SK-MEL-5 (cell line): ENCODE measurements at places on chromosomes 5 and 9.

GRCh38 chr9:16343249-16344237, 526.9 kb downstream of the BNC2 start:
- no peak for DNase-seq

DNA sequence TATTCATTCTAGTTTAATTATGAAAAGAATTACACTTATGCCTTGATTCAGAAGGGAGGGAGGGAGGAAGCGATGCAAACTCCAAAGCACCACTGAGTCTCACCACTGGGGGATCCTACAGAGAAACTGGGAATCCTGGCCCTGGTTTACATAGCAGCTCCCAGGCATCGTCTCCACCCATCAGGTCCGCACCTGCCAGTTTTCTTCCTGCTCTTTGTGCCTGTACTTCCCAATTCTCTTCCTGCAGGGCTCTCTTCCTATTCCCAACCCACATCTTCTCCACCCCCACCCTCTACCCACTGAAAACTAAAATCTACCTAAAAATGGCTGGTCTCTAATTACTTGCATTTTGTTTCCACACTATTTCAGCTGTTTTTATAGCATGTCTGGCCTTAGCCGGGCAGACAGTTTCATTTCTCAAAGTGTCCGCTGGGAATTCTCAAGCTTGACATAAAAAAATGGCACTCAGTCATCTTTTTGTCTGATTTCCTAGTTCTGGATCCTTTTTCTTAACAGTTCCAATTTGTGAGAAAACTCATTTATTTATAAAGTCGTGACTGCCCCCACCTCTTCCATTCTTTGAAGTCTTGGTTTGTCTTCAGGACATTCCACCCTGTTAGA, 1.6 kb upstream of the TNIP1 start:
- DNase-seq = peak; percentile 29

DNA sequence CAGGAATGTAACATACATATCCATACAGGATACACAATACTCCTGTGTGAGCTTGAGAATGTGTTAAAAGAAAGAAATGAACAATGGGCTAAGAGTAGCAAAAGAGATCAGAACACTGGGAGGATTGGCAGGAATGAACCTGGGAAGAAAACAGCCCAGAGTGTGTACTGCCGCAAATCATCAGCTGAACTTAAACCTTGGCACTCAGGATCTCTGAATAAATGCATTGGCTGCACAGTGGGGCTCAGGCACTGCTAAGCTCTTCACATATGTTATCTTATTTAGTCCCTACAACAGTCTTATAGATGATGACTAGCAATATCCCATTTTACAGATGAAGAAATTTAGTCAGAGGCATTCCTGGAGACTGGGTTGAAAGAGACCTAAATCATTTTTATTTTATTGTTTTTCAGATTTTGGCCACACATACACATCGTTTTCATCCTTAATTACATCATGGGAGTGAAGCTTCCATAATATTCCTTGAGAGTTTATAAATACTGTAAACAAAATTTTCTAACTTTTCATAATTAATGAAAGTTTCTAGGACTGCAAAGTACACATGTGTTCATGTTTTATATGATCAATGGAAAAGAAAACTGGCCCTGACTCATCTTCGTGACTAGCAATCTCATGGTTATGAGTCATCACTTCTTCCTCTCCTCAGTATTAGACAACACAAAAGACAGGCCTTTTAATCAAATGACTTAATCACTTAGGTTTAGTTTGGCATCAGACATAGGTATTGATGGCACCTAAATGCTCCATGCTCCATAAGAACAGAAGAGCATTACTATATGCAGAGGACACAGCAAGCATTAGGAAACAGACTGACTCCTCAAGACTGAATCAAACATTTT, 59.2 kb downstream of the CDH18 start:
- peak; percentile 81 for DNase-seq

DNA sequence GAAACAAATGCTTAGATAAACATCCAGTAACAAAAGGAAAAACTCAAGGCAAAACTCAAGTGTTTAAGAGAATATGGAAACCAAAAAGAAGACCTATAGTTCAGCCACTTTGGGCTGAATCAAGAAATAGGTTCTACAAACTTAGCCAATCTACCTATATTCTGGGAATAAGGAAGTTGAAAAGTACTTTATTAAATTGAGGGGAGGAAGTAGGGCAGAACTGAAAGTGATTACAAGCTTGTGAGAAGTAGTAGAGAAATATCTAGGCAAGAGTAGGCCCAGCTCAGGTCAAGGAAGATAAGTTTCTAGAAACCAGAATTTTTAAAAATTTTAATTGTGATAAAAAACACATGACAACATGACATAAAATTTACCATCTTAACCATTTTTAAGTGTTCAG, 384.8 kb upstream of the PCSK5 start:
- DNase-seq = no peak

DNA sequence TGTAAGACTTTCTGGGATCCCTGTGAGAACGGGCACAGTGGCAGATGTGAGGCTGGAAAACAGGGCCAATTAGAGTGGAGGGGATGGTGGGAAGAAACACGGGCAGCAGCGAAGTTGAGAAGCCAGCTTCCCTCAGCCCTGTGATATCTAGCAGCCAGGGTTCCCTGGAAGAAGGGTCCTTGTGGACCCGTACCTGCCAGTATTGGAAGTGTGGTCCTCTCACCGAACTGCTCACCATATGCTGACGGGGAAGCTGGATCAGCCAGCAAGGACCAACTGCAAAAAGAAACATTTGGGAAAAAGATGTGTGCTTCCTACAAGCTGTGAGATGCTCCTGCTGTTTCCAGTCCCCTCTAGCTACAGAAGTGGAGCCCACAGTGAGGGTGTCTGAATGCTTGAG, 13.6 kb downstream of the CKMT2 start:
- no peak for DNase-seq

DNA sequence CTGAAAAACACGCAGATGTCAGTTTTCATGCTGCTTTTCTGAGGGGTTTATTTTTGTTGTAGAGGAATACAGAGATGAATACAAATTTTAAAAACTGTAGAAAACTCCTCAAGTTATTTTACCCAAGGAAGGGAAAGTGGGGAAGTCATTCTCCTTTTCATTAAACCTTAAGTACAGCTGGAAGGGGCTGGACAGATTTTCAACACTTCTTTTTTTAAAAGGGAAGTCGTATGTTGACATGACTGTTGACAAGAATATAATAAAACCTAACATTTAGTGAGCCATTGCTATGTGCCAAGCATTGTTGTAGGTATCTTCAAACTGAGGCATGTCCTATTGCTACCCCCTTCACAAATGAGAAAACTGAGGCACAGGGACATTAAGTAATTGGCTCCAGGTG, 235.7 kb upstream of the ELL2 start:
- no peak for DNase-seq

- DNase-seq = no peak
Observed at GRCh38 chr9:129394061-129394885, 216.2 kb upstream of the IER5L start.

GRCh38 chr9:36336131-36336907, 63.8 kb downstream of the RNF38 start:
- DNase-seq = no peak

- DNase-seq = peak; percentile 56
Observed at GRCh38 chr5:151002250-151002649, 18.1 kb upstream of the GPX3 start.

- DNase-seq = no peak
Observed at GRCh38 chr5:15844253-15844652, 335.3 kb downstream of the MARCHF11 start.

GRCh38 chr9:76591256-76591950, 132.4 kb downstream of the GCNT1 start:
- DNase-seq = peak; percentile 60

GRCh38 chr5:23147625-23148024, 294.5 kb upstream of the CDH12 start:
- no peak for DNase-seq

- DNase-seq = peak; percentile 82
Observed at GRCh38 chr5:24110004-24110615, 534.7 kb downstream of the CDH10 start.

- no peak for DNase-seq
Observed at GRCh38 chr5:142680605-142681259, 5.2 kb downstream of the FGF1 start.

GRCh38 chr5:2010940-2011339, 128.2 kb upstream of the IRX4 start:
- no peak for DNase-seq

- no peak for DNase-seq
Observed at GRCh38 chr5:156474251-156474650, 147.3 kb downstream of the SGCD start.

DNA sequence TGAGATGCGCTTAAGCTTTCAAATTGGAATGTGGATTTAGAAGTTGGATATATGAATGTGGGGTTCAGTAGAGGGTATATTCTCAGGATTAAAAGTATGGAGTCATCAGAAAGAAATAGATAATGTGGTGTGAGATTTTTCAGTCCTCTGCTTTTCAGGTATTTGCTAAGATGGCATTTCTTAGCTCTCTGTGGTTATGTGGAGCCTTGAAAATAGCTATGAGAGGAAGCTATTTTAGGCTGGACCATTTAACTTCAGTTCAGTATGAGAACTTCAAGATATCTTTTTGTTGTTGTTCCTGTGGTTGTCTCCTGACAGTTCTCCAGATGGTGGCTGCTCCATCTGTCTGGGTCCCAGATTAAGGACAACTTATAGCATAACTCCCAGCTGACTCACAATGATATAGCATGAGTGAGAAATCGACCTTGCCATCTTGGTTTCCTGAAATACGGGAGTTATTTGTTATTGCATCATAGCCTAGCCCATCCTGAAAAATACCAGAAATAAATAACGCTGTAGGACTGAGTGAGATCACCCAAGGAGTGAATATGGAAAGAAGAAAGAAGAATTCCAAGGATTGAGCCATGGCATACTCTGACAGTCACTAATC, 461.5 kb downstream of the ANXA1 start:
- no peak for DNase-seq

DNA sequence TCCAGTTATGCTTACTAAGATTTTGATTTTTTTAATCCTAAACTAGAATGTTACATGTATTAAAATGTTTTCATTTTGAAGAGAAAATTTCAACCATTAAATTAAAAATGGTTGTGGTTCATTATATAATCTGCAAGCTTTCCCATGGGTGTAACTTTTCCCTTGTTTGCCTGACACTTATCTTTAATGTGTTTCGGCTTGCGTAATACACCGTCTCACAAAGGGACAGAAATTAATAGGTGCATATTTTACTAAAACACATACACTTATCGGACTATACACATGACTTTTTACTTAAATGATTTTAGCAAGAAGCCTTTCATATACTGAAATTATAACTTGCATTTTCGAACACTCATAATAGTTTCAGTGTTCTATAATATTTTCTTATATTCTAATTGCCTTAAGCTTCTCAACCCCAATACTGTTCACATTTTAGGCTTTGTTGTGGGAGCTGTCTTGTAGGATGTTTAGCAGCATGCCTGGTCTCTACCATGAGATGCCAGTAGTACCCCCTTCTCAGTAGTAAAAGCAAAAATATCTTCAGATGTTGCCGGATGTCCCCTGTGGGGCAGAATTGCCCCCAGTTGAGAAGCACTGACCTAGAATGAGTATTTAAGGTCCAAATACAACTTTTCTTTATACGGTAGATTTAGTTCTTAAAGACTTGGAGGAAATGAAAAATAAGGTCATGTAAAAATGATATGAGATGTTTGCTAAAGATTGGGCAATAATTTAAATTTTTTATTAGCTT, 28.6 kb downstream of the UGCG start:
- DNase-seq = no peak

DNA sequence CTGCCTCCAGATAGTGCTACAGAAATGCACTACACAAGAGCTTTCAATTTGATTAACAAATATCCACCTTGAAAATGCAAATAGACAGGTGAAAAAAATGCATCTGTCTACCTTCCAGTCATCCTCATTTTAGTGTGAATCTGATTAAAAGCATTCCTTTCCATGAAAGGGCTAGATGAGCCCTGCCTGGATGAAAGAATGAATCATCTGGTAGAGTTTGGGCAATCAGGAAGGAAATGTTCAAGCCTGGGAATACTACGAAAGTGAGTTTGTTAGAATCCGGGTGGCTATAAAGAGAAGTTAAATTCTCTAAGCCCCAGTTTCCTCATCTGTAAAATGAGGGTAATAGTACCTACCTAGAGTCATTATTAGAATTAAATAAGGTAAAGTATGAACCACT, 142.6 kb downstream of the FAM114A2 start:
- DNase-seq = no peak

- no peak for DNase-seq
Observed at GRCh38 chr5:172886974-172887501, 53.0 kb downstream of the ERGIC1 start.

- DNase-seq = no peak
Observed at GRCh38 chr9:90724112-90724511, 77.5 kb upstream of the SYK start.

GRCh38 chr5:7978991-7979390, 110.0 kb downstream of the MTRR start:
- DNase-seq = peak; percentile 26

GRCh38 chr5:155024015-155024414, 10.5 kb downstream of the KIF4B start:
- DNase-seq = no peak

DNA sequence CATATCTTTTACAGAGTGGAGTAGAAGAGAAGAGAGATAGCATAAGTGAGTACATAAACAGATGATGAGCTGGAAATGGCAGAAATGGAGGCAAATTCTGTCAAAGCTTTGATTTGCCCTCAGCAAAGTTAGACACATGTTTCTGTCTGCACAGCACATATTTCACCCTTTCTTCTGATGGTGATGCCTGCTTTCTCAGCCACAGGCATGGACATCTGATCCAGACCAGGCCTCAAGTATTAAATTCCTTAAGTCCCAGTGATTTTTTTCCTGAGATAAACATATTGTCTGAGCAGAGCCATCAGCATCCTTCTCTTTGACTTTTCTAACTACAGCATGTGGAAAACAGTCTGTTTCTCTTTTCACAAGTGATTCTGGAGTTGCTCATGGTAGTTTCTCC, 409.8 kb downstream of the MAN2A1 start:
- DNase-seq = no peak

GRCh38 chr5:155402927-155403640, 389.5 kb downstream of the KIF4B start:
- peak; percentile 38 for DNase-seq

DNA sequence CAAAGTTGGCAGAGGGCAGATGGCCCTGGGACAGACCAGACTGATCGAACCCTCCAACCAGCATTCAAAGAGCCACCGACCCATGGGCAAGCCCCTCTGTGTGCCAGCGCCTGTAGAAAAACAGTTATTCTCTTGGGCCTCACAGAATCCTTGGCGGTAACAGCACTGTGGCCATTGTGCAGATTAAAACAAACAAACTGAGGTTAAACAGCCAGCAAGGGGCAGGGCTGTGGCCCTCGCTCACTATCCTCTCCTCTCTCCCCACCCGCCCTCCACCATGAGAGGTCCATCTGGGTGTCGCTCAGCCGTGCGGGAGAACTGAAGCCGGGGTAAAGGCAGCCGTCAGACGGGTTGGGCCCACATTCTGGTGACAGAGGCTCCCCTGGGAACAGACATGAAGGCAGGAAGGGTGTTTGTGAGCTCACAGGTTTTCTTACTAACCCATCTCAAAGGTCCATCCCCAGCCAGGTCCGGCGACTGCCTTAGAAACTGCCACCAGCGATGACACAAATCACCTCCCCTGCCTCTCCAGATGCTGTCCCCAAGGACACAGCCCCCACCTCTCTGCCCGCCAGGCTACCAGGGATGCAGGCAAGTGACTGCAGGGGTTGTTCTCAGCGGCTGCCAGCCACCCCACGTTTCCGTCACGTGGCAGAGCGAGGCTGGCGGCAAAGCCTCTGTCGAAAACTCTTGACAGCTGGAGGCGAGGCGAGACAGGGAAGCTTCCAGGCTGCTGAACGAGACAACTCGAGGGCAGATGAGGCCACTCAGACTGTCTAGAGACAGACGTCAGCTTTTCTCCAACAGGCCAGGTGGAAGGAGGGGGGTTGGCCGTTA, 75.8 kb upstream of the SARDH start:
- DNase-seq = no peak

GRCh38 chr5:65938256-65938655, 11.9 kb downstream of the ERBIN start:
- no peak for DNase-seq
